ENCODE measurements at places on chromosomes 2 and 18.

- DNase-seq, result no peak
These were observed 11.0 kb upstream of the PLA2R1 start for GRCh38 chr2:160073284-160073888.

DNA sequence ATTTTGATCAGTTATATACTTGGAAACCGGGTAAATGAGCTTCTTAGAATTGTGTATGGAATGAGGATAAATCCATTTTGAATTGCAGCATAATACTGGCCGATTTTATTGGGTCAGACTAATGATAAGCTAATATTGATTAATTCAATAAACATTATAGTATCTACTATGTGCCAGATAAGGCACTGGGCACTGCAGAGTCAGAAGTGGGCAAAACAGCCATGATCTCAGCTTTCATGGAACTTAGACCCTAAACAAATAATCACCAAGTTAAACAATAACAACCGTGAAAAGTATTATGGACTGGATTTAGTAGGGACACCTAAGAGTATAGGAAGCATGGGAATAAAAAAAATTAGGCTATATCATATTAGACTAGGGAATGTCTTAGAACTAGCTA lies 297.0 kb upstream of the PKDCC start:
- DNase-seq, result no peak

DNA sequence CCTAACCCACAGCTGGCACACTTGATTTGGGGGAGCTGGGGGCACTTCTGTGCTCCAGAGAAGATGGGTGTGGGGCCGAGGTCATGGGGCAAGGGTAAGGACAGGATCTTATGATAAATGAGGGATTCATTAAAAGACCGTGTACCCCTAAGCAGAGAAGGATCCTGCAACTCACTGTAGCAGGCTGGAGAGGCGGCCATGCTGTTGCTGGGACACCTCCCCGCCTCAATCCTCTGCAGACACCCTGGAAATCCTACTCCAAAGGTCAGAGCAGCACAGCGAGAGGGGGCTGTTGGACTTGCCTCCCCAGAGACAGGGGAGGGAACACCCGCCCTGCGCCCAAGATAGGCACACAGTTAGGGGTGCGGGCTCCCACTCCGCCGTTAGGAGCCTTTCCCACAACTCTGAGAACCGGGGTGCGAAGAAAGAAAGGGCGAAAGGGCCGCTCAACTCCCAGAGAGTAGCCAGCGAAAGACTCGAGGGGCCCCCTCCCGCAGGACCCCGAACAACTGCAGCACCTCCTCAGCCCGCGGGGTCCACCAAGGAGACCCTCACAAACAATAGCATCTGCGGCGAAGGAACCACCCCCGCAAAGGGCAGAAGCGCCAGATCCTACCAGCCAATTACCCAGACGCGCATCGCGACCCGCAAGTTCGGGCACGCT lies 1.4 kb downstream of the PARD6G start:
- DNase-seq, result no peak

DNA sequence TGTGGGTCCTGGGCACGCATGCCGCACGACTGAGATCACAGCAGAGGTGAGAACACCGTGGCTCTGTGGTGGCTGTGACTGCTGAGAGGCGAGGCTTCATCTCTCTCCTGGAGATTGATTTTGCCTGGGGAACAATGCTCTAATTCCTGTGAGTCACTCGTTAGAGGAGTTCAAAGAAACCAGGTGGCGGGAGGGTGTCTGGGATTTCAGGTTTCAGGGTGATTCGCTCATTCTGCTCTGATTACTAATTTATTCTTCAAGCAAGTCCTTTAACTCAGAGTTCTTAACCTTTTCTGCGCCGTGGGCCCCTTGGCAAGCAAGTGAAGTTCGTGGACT lies 56.3 kb downstream of the GLI2 start:
- DNase-seq, result no peak

- peak; percentile 89 for DNase-seq
These were observed 4.6 kb upstream of the ARID5A start for GRCh38 chr2:96531872-96532505.

- DNase-seq, result no peak
These were observed 55.2 kb upstream of the SEMA4C start for GRCh38 chr2:96924775-96925747.

- DNase-seq, result no peak
These were observed 129.0 kb downstream of the NCK2 start for GRCh38 chr2:105873721-105874120.

DNA sequence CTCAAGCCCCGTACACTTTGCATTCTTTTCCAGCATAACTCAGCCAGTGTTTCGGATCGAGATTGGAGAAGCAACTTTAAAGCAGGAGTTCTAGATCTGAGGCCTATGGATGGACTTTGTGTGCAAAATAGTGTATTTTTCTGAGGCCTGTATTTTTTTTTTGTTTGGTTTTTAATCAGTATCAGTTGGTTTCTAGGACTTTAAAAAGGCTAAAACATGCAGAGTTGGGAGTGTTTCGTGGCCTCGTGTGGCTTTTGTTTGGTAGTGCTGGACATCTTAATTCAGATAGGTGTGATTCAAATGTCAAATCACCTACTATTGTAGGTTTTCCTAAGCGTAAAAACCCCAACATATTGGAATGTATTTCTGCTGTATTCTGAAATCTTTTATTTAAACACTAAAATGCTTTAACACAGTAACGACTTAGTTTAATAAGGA lies 282 bp upstream of the PUS10 start:
- no peak for DNase-seq

GRCh38 chr2:26735883-26736588 lies 28.0 kb upstream of the SLC35F6 start:
- peak; percentile 73 for DNase-seq

- DNase-seq, result no peak
These were observed 1530.9 kb upstream of the LRRTM1 start for GRCh38 chr2:81835321-81836000.

- no peak for DNase-seq
These were observed 17.3 kb upstream of the NEUROD1 start for GRCh38 chr2:181697571-181697970.

DNA sequence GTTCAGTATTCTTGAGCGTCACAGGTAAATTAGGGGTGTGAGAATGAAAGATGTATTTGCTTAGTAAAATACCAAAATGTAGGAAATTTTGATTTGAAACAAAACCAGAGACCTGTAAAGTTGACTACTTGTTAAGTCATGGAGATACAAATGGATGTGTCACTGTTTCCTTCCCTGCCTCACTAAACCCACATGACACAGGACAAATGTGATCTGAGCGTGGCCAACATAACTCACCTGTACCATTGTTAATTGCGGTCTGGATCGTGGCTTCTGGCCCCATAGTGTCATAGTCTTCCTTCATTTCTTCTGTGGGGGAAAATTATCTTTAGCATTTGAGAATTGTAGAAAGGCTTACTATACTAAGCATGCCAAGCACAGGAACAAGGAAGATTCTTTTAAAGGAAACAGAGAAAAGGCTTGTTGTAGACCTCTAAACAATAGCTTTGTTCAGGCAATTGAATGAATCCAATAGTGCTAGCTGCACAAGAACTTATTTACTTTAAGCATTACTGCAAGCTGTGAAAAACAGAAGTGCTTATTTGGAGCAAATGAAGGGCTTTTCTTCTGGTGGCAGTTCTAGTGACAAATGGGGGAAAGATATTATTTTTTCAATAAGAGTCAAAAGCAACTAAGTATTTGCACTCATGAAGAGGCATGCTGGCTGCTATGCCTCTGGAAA lies 95.2 kb downstream of the ZEB2 start:
- no peak for DNase-seq

Data from spleen (tissue), 13 donors.